Cerebellar nuclear complex (tissue), 1 donor: ENCODE measurements at places on chromosomes 2 and 18.

- DNase-seq, result no peak
Observed at GRCh38 chr18:42182728-42183700, 228.0 kb downstream of the PIK3C3 start.

- DNase-seq, result no peak
Observed at GRCh38 chr2:145036421-145037011, 516.6 kb upstream of the ZEB2 start.

DNA sequence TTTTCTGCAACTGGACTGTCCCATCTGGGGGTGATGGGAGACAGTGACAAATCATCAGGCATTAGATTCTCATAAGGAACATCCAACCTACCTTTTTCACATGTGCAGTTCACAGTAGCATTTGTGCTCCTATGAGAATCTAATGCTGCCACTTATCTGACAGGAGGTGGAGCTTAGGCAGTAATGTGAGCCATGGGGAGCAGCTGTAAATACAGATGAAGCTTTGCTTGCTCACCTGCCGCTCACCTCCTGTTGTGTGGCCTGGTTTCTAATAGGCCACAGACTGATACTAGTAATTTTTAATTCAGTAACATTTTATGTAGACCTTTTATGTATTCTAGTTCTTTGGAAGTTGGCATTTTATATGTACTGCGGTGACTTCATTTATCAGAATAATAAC lies 180.1 kb upstream of the SPOPL start:
- DNase-seq, result no peak

- DNase-seq, result no peak
Observed at GRCh38 chr2:212005085-212005671, 533.4 kb downstream of the ERBB4 start.

GRCh38 chr18:519019-519879 lies 18.7 kb upstream of the COLEC12 start:
- DNase-seq, result no peak

DNA sequence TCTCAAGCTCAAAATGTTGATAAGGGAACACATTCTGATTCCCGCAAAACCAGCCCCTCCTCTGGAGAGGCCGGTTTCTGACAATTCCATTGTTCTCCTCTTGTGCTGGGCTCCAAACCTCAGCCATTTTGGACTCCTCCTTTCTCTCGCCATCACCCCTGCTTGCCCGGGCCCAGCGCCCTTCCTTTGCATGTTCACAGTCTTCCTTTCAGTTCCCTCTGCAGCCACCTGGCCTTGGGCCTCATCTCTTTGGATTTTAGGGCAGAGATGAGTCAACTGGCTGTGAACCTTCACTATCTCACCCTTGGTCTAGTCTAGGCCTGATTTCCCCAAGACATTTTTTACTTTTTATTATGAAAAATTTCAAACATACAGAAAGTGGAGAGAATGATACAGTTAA lies 155.9 kb upstream of the MAP3K20 start:
- no peak for DNase-seq

DNA sequence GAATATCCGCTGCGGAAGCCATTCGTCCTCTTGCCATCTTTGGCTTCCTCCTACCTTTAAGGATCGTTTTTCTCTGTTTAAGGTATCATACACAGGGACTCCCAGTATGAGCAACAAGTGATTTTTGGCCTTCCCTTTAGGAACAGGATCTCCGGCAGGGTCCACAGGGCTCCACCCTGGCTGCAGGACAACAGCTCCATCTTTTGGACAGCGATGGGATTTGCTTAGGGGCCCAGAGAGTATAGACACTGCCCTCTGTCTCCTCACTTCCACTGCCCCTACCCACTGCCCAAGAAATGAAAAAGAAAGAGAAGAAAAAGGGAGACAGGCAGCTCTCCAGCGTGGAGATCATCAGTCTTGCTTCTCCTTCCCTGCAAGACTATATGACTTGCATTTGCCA lies 224.5 kb downstream of the UXS1 start:
- DNase-seq, result no peak

GRCh38 chr2:69582582-69583176 lies 60.9 kb downstream of the AAK1 start:
- no peak for DNase-seq

DNA sequence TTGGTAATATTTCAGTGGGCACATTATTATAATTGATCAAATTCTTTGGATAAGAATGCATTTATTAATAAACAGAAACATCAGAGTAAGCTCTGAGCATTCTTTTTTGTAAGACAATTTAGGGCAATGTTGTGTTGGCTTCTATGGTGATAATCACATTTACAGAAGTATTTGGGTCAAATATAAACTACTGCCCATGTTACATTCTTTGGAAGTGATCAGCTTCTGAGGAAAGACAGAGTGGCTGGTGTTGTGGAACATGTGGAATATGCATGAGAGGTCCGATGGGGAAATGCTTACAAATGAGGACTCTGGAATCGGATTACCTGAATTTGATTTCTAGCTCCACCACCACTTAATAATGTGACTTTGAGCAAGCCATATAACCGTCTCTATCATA lies 19.4 kb downstream of the SERPINB13 start:
- no peak for DNase-seq

DNA sequence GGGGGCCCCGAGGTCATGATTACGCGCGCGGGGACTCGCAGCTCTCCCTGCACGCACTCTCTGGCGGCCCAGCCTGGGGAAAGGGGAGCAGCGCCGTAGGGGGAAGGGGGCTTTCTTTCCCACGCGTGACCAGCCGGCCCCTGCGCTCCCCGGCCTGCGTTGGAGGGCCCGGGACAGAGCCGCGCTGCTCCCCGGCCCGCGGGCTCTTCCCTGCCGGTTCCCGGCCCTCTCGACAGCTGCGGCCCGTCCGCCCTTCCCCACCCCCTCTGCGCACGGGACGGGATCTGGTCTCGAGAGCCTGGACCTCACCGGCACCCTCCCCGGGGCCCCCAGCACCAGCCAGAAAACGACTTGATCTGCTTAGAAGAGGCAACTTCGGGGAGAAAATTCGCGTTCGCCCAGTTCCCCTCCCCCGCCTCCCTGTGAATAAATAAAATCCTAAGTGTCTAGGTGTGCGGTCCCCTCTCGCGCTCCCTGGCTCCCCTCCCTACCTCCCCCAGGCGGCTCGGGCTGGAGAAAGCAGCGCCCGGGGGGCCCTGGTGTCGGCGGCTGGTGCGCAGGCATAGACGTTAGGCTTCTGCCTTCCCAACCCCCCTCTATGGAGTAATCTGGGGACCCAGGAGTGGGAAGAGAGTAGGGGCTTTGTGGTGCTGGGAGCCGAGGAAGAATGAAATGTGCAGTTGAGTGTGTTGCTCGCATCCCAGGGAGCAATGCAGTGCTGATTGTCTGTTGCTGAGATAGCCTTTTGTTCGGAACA lies 803 bp upstream of the FIGN start:
- no peak for DNase-seq

DNA sequence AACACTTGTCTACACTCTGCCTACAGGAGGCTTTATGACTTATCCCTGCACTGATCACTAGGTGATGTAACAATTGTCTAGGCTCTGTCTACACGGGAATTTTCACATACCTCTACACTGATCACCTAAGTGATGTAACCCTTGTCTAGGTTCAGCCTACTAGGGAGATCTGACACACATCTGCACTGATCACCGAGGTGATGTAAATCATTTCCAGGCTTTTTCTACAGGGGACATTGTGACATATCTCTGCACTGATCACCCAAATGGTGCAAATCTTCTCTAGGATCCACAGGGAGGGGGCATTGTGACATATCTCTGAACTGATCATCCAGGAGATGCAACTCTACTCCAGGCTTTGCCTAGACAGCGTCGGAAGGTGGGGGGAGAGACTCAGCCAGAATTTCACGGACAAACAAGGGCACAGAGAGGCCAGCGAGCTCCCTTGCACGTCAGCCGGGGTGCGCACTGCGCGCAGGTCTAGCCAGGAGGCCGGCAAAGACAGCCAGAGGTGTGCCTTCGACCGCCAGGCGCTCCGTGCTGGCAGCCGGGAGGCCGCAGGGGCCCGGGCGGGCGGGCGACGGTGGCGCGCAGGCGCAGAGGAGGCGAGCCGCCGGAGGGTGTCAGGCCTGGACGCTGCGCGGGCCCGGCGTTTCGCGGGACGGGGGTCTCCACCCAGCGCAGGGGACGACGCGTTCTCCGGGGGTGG lies 46.9 kb upstream of the USP14 start:
- no peak for DNase-seq

GRCh38 chr2:228819701-228820100 lies 451.4 kb downstream of the PID1 start:
- DNase-seq, result no peak

GRCh38 chr2:101714118-101714517 lies 16.6 kb downstream of the MAP4K4 start:
- no peak for DNase-seq

GRCh38 chr18:67862069-67862468 lies 345.5 kb upstream of the DSEL start:
- no peak for DNase-seq

GRCh38 chr18:12372406-12372805 lies 4.6 kb downstream of the AFG3L2 start:
- no peak for DNase-seq

DNA sequence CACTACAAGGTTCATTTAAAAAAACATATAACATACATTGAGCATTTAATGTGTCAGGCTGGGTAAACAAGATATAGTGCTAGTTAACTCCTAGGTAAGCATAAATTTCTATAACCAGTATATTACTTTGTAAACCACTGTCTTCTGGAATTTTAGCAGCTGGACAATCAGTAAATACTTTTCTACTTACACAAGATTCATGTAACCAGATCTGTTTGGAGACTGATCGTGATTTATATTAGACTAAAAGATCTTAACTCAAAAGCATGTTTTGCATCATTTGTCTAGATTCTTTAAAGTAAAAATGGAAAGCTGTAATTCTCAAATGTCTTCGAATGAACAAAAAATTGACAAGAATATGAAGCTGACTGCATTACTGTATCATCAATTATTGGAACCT lies 941 bp upstream of the SGO2 start:
- DNase-seq, result no peak

DNA sequence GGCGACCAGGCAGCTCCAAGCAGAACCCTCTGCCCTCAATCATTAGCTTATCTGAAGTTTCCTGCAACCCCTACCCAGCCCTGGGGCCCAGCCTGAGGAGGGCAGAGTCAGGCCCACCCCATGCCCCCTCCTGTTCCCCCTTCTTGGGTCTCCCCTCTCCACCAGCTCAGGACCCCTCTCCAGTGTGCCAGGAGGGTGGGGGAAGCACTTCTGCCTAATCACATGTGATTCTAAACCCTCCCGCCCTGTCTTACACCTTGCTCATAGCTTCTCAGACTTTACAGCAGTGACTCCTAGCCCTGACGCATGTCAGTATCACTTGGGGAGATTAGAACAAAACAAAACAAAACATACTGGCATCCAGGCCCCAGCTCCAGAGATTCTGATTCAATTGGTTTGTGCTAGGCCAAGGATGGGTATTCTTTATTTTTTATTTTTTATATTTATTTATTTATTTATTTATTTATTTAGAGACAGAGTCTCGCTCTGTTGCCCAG lies 42.5 kb upstream of the ASAP2 start:
- DNase-seq, result no peak

- no peak for DNase-seq
Observed at GRCh38 chr2:158130832-158131473, 29.3 kb downstream of the UPP2 start.

- DNase-seq, result peak; percentile 37
Observed at GRCh38 chr18:46097801-46098615, at the start of gene ATP5F1A. Gene ATP5F1A (minus strand): TSS chr18:46098296. CDS start chr18:46098231, 65 bp downstream.

- DNase-seq, result no peak
Observed at GRCh38 chr18:74303936-74304335, 11.7 kb upstream of the C18orf63 start.

DNA sequence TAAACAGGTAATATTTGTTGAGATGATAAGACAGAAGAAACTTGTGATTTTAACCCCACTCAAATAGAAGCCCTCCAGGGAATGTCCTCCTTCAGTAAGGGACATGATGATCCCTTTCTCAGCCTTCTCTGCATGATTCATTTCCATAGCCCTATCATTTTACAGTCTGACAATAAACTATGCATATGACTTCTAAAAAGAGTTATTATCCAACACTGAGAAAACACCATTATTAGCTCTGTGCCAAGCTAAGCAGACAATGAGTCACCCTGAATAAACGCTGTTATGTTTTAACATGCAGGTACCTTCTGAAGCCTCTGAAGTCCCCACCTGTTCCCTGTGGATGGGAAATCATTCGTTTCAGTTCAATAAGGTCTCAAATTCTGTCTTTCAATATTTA lies 54.7 kb downstream of the DTNB start:
- no peak for DNase-seq
